ENCODE measurements at places on chromosomes 7 and 10. TPM values are rescaled to one million over a fixed set of nuclear protein-coding genes. Genes with fewer than 3 reads are reported as not detected.

Gene CCDC172
- total RNA-seq, result not detected

Gene RSPH10B
- 0.44 TPM for total RNA-seq

Gene CYP2C19
- not detected for total RNA-seq

Gene DENND2A
- total RNA-seq, result 14.9 TPM

Gene GBF1
- 64.4 TPM for total RNA-seq

Gene GTF2IRD2
- 45.5 TPM for total RNA-seq

Gene RADIL
- 4.7 TPM for total RNA-seq

Gene LEP
- 0.89 TPM for total RNA-seq

Gene LAMB1
- 198 TPM for total RNA-seq

Gene HKDC1
- 0.10 TPM for total RNA-seq

Gene TMEM270
- total RNA-seq, result not detected

Gene FKBP9
- 87.2 TPM for total RNA-seq

Gene SPDYE2B
- total RNA-seq, result not detected

Gene CPED1
- 61.4 TPM for total RNA-seq

Gene ZNF804B
- not detected for total RNA-seq

Gene GIMAP7
- total RNA-seq, result 24.5 TPM

Gene ASB10
- total RNA-seq, result not detected

Gene LIPM
- not detected for total RNA-seq

Gene GPER1
- 3.4 TPM for total RNA-seq

Gene PNLIPRP3
- total RNA-seq, result not detected

Gene TFR2
- 2.2 TPM for total RNA-seq

Gene TET1
- 4.8 TPM for total RNA-seq

Gene FAM241B
- 5.6 TPM for total RNA-seq

Gene ZNF425
- total RNA-seq, result 3.0 TPM

Gene ZNF398
- 25.4 TPM for total RNA-seq

Gene NAT16
- total RNA-seq, result not detected

Gene MMP21
- total RNA-seq, result not detected

Gene TNS3
- 48.7 TPM for total RNA-seq

Gene GSTO2
- 47.0 TPM for total RNA-seq

Gene SPACDR
- total RNA-seq, result not detected

Gene CALML5
- not detected for total RNA-seq

Gene ST8SIA6
- total RNA-seq, result 0.73 TPM

Gene PTF1A
- not detected for total RNA-seq

Gene METTL27
- 14.4 TPM for total RNA-seq

Gene HTR5A
- not detected for total RNA-seq

Gene GPRIN2
- 9.4 TPM for total RNA-seq

Gene OR2A7
- total RNA-seq, result 10.8 TPM

Gene PLOD3
- total RNA-seq, result 50.9 TPM

Gene NOS3
- 50.7 TPM for total RNA-seq

Gene GRM3
- not detected for total RNA-seq

Gene OPN4
- not detected for total RNA-seq

Gene CALCR
- 0.16 TPM for total RNA-seq

Gene MMD2
- total RNA-seq, result not detected

Gene CHST3
- 13.2 TPM for total RNA-seq

Gene KIFBP
- 27.3 TPM for total RNA-seq

Gene IGFBP3
- 445 TPM for total RNA-seq

Gene NPFFR1
- total RNA-seq, result 0.05 TPM

Gene CADPS2
- 25.8 TPM for total RNA-seq

Gene TMEM184A
- total RNA-seq, result 142 TPM

Gene EPHB4
- 58.4 TPM for total RNA-seq

Gene STK31
- total RNA-seq, result 2.5 TPM
